ENCODE measurements at places on chromosomes 2 and 18.

DNA sequence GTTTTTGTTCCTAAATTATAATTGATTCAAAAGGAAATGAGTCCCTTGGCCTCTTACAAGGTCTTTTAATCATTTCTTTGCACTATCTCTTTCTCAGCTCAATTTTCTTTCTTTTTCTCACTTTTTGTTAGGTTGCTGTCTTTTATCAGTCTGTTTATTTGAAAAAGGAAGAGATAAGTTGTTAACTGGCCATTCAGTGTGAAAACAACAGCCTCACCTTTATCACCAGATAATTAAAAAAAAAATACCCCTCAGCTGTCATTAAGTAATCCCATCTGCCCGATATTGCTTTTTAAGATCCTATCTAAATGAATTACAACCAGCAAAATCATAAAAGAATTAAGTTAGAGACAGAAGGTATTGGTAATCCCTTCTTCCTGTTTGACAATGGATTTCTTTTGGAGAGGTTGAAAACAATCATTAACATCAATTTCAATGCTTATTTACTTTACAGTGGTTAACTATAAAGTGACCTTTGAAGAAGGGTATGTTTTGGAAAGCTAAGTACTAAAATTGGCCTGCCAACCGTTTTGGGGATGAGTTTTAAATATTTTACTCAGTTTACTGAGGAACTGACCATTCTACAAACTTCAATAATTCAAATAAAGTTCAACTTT, 104.9 kb downstream of the TGIF1 start:
- no peak for DNase-seq

DNA sequence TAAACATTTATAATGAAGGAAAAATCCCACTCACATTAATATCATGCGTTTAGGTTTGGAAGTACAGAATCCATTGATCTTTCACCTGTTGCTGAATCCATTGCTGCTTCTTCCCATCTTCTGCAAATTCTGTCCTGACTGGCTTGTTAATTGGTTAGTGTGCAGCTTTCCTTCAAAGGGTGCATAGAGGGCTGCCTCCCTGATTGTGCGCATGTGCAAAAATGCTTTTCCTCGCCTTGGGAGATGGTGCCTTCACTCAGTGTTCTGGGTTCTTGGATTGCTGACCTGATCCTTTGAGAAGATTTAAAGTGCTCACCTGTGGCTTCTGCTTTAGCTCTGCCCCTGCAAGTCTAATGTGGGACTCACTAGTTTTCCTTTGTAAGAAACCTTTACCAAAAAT, 231.2 kb downstream of the SNTG2 start:
- no peak for DNase-seq

GRCh38 chr2:11343650-11344341, 640 bp downstream of the ROCK2 start:
- DNase-seq = no peak

GRCh38 chr2:107025869-107026380, 140.0 kb upstream of the ST6GAL2 start:
- DNase-seq = no peak

DNA sequence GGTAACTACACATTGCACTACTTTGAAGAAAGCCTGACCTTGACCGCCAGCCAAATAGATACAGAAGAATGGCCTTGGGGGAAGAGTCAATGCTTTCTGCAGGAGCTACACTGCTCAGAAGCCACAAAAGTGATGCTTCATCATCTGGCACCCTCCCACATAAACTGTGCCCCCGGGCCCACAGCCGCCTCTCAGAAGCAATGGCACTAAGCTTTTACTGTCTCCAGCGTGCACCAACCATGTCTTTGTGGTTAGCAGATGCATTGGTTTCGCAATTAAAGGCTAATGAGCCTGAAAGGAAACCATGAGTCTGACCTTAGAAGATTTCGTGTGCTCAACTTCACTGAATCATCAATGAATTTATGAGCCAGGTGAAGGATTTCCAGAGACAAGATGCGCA, 209.4 kb upstream of the TRIB2 start:
- no peak for DNase-seq

DNA sequence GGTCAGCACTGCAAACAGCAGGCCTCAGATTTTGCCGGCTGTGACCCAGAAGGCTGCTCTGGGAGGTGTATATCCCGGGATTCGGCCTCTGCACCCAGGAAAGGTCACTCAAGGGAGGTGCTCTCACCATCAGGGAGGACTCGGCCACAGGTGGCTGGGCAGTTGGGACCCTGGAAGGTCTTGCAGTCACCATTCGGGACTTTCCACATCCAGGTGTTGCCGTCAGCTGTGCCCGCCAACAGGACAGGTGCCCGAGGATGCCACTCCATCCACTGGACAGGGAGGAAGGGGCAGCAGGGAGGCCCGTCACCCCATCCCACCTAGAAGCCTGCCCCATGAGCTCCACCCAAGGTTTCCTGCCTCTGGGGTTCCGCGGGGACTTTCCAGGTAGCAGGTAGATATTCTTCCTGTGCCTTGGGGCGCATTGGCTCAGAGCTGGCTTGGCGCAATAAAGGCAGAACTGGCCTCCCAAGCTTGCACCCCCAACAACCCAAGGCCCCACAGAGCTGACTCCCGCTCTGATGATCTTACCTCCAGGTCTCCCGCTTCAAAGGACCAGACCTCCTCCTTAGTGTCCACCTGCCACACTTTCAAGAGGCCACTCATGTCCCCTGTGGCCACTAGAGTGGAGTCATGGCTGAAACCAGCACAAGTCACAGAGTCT, 3.5 kb downstream of the AAMP start:
- DNase-seq = no peak

DNA sequence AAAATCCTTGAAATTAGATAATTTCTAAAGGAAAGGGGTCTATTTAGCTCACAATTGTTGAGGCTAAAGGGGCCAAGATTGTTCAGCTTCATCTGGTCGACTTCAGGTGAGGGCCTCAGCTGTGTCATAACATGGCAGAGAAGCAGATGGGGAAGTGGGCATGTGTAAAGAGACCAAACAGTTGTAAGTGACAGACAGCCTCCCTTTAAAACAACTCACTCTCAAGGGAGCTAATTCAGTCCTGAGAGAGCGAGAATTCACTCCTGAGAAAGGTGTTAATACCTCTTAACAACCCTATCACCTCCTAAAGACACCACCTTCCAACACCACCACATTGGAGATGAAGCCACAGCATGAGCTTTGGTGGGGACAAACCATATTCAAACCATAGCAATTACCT, 62.4 kb downstream of the KCMF1 start:
- no peak for DNase-seq

- no peak for DNase-seq
Observed at GRCh38 chr2:23545396-23545795, 160.4 kb downstream of the KLHL29 start.

- no peak for DNase-seq
Observed at GRCh38 chr2:100639588-100640390, 77.0 kb downstream of the PDCL3 start.

DNA sequence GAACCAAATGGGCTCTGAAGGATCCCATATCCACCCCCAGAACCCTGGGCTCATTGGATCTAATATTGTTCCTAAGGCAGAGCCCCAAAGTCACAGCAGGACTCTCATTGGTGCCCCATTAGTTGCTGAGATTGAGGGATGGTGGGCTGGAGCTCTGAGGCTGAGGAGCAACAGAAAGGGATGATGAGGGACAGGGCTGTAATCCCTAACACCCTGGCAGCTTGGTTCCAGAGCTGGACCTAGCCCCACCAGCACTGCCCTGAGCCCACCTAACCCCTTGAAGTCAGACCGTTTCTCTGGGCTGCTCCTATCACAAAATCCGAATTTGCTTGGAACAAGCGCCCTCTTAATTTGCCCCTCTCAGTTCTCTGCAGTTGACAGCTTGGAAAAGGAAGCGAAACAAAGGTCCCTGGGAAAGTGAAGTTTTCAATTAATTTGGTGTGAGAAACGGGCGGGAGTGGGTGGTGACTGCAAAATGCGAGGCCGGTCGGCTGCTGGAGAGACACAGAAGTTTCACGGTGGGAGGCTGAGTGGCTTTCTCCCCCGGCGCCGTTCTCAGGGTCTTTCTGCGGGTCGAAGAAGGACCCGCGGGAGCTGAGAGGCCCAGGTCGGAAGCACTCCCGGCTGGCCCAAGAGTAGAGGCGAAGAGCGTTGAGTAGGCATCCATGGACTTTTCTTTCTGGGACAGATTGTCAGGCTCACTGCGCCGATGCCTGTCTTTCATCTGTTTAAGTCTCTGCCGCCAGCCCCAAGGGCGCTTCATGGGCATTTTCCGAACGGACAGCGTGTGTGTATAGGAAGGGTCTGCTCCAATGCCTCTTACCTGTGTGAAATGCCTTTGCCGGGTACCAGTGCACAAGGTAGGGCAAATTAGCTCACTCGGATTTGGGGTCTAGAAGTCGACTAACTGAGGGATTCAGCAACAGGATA, 927 bp upstream of the HOXD13 start:
- peak; percentile 57 for DNase-seq

DNA sequence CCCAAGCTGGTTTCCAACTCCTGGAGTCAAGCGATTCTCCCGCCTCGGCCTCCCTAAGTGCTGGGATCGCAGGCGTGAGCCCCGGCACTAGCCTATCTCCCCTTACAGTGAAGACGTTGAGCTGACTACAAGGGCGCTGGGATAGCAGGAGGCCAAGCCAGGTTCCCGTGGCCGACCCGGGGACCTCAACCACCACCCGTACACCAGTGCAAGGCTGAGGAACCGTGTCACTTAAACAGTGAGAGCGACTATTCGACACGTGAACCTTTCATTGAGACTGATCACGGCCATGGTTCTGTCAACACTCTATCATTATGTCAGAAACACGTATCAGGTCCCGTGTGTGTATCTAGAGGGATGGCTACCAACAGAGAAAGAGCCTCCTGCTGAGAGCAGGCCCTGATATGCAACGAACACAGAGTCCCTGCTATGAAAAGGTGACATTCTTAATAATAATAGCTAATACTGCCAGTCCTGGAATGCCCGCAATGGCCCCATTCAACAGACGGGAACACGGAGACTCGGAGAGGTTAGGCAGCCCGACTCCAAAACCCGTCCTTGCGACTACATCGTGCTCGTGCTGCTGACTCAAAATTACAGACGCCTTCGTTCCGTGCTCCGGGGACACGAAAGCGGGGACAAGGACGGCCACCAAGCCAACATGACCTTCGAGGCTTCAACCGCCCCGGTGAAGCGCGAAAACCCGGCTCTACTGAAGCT, 833 bp downstream of the AFG3L2 start:
- DNase-seq = no peak

- DNase-seq = no peak
Observed at GRCh38 chr2:71151620-71152019, 21.2 kb downstream of the MPHOSPH10 start.

DNA sequence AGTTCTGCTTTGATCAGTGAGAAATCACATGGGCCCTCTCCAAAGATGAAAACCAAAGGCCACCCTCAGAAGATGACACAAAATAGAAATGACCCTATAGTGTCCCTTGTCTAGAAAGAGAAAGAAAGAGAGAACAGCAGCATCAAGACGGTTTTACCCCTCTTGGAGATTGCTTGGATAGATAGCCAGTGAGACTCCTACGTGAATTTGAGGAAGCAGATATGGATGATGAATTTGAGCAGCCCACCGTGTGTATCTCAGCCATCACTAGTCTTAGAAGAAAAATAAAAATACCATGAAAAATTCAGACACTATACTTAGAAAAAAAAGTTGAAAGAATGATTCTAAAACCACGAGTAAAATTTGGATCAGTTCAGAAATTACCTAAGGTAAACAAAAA, 329.1 kb upstream of the CNTNAP5 start:
- DNase-seq = no peak

DNA sequence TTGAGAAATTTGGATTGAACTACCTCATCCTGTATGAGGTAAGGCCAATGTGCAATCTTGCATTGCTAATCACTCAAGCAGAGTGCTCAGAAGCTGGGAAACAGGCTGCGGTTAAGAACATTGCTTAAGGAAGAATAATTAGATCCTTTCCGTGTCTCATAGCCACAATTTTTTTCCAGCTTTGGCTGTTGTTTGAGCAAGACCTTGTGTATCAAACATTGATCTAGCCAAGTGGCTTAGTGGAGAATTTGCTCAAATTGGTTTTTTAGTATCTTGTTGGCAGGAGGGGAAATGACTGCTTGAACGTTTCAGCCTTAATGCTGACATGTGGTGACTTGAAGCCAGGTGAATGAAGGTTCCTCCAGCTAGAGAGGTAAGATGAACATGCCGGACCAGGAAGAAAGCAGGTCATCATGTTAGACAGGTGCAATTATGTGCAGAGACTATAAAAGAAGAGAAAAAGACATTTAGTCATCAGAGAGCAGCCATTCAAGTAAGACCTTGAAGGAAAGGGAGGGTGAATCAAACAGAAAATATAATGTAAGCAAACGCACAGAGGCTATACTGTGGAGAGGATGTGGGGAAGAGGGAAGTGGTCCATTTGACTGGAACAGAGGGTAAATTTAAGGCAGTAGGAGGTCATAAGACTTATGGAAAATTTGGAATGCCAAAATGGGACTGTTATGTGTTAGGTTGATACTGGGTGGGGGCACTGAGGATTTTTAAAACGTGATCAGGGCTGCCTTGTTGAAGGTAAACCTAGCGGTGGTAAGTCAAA, 98.9 kb upstream of the CYP1B1 start:
- no peak for DNase-seq

- DNase-seq = no peak
Observed at GRCh38 chr18:9787712-9788111, 79.6 kb downstream of the RAB31 start.

GRCh38 chr2:218988164-218988563, 3.2 kb upstream of the FEV start:
- DNase-seq = no peak

DNA sequence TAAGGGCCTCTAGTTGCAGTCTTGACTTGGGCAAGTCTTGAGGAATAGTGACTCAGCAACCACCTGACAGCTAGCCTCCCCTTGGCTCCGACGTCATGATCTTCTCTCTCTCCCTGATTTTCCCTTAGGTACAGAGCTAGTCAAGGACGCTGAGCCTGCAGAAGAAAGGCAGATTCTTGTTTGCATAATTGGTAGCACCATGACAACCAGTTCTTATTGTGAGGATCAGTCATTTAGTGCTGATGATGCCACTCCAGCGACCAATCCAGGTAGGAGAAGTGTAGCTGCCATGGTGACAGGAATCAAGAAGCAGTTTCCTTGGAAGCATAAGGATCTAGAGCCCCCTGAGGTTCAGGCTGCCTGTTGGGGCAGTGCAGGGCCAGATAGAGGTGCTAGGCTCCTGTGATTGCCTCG, 2.8 kb upstream of the RESP18 start:
- peak; percentile 77 for DNase-seq

DNA sequence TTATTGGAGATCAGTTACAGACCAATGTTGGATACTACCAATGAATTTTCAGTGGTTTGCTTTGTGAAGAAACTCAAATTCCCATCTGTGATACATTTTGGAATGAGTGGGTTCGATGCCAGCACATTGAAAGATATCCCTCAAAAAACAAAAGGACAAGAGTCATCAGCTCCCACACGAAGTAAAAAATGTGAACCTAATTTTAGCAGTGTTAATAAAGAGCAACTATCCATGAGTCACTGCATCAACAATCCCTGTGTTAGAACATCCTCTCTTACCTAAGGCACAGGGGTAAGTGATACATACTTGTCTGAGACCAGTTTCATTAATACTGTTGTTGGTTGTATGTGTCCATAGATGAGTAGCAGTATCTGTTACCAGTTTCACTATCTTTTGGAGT, 551.8 kb upstream of the SOX11 start:
- DNase-seq = no peak

GRCh38 chr18:39480494-39481195, 1915.0 kb upstream of the CELF4 start:
- no peak for DNase-seq

All from NCI-H2227 treated with DMSO at 0.1 percent for 48 hours (cell line).